ENCODE measurements at places on chromosomes 3 and 15.

DNA sequence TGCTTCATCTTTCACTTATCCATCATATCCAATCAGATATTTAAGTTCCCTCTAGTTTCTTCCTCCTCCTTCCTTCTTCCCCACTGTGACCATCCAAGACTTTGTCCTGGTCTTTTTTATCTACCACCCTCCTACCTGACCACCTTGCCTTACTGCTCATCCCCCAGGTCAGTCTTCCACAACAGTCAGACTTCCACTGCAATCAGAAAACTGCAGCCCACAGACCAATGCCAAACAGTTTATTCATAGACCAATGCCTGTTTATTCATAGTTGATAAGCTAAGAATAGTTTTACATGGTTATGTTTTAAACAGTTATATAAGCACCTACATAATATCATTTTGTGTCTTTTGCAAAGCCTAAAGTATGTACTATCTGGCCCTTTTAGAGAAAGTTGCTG is 65.5 kb downstream of the TRIM69 start:
- DNase-seq, result no peak

GRCh38 chr3:183500981-183501704 is 54.4 kb downstream of the KLHL6 start:
- DNase-seq, result no peak

- DNase-seq, result no peak
Observed at GRCh38 chr3:130932979-130933378, 39.1 kb downstream of the ATP2C1 start.

DNA sequence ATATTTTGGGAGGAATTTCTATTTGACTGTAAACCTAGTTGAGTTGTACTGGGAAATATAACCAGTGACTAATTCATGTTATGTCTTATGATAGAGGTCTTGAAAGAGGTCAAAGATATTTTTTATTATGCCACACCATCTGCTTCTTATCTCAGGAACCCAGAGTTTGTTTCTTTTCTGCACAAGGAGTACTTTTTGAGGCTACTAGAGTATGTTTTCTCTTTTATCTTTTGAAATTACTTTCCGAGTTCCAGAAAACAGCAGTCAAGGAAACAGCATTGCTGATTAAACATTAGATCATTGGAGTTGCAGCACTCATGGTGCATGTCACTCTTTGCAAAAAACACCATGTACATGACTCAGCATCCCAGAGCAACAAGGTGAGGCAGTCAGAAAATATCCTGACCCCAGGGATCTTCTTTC is 645.8 kb upstream of the NR2F2 start:
- DNase-seq, result peak; percentile 29

GRCh38 chr3:115423170-115423569 is 200.1 kb upstream of the GAP43 start:
- DNase-seq, result no peak

GRCh38 chr3:14306142-14306541 is 96.3 kb upstream of the SLC6A6 start:
- DNase-seq, result no peak

DNA sequence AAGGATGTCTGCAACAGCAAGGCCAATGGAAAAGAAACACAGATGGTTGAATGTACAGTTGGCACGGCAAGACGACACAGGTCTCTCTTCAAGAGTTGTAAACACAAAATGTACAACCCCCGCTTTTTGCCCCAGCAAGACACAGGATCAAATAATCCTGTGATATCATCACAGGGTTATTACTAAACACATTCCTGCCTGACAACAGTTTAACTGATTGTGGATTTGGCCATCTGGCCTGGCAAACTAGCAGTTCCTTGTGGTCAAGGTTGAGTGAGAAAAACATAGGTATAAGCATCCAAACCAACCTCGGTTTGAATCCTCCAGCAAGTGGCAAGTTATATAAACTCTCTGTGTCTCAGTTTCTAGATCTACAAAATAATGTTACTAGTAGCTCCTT is 23.4 kb downstream of the PARP16 start:
- DNase-seq, result no peak

GRCh38 chr3:15387735-15388134 is 39.6 kb downstream of the METTL6 start:
- no peak for DNase-seq

DNA sequence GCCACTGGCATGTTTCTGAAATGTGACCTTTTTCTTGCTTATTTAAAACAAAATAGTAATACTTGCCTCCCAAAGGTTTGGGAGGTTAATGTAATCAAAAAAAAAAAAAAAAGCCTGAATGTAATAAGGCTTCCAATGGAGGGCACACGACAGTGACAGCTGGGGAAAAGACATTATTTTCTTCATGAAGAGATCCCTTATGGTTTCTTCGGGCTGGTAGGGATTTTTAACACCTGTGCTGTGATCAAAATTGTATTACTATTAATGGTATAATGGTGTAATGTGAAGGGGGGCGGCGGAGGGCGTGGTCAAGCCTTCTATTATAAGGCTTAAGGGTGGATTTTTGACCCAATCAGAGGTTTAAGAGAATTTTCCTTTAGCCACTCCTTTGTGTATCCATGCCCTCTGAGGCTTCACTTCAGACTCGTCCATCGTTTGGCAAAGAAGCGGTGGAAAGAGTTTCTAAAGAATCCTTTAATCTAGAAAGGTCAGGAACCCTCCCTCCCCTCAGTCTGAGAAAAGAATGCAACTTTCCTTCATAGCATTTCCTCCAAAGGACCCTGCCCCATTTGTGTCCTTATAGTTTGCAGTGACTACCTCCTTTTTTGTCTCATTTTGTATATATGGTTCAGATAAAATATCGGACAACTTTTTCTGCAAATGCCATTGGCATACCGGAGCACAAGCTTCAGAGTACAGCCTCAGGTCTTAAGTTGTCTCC is 89.5 kb upstream of the CHD2 start:
- no peak for DNase-seq

DNA sequence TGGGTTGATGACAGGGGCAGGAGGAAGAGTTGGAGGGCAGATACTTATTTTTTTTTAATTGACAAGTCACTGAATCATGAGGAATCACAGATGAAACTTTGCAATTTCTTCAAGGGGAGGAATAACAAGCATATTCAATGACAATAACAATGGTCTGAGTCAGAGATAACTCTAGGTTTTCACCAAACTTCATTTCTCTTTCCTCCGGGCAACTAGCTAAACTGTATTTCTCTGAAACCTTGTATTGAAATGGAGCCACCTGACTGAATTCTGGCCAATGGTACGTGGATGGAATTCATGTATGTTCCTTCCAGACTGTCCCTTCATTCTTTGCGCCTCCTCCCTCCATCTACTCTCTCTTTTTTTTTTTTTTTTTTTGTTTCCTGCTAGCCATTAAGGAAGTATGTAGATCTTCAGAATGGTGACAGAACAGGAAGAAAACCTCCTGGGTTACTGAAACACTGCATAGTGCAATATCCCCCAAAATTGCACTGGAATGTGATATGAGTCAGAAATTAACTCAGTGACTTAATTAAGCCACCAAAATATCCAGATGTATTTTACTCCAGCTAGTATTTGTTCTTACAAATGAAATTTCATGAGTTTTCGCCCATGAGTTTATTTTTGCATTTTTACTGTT is 495.4 kb downstream of the OTOL1 start:
- peak; percentile 1 for DNase-seq
